ENCODE measurements at places on chromosomes 5 and 9.

DNA sequence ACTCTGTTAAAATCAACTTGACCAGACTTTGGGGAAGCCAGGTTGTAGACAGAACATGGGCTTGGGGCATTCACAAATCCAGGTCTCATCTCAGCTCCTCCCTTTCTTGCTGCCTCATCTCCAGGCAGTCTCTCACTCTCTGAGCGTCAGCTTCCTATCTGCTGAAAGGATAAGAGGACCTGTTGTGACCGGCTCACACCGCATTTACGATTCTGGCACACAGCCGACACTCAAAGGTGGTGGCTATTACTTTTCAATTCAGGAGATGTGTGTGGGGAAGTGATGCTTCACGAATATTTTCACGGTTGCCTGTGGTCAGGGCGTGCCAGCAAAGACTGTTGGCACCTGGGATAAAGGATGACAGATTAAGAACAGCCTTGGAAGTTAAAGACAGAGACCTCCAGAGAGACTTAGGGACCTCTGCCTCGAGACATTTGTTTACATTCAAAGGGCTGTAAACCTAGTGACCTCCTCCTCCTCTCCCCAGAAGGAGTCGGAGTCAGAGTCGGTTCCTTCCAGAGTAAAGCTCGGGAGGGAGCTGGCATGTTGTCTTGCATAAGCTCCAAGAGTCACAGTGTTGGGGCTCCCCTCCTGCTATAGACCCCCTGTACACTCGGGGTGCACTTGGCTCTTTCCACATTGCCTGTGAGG lies 83.2 kb downstream of the AK8 start:
- peak; percentile 67 for DNase-seq

GRCh38 chr5:17257705-17258273 lies 40.4 kb downstream of the BASP1 start:
- no peak for DNase-seq

DNA sequence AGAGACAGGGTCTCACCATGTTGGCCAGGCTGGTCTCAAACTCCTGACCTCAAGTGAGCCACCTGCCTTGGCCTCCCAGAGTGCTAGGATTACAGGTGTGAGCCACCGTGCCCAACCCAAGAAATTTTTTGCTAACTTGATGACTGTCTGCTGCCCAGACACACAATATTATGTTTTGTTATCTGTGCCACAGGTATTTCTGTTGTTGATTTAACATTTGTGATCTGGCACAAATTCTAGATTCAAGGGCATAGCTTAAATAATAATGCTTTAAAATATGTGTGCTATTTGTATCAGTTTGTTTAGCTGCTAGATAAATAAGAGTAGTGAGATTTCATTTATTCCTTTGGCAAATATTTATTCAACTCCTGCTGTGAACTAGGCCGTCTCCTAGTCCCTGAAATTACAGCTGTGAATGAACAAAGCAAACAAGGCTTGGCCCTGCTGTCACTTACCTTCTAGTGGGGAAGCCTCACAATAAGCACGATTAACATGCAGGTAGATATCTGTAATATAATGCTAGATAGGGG lies 35.3 kb downstream of the GAPVD1 start:
- DNase-seq: no peak

DNA sequence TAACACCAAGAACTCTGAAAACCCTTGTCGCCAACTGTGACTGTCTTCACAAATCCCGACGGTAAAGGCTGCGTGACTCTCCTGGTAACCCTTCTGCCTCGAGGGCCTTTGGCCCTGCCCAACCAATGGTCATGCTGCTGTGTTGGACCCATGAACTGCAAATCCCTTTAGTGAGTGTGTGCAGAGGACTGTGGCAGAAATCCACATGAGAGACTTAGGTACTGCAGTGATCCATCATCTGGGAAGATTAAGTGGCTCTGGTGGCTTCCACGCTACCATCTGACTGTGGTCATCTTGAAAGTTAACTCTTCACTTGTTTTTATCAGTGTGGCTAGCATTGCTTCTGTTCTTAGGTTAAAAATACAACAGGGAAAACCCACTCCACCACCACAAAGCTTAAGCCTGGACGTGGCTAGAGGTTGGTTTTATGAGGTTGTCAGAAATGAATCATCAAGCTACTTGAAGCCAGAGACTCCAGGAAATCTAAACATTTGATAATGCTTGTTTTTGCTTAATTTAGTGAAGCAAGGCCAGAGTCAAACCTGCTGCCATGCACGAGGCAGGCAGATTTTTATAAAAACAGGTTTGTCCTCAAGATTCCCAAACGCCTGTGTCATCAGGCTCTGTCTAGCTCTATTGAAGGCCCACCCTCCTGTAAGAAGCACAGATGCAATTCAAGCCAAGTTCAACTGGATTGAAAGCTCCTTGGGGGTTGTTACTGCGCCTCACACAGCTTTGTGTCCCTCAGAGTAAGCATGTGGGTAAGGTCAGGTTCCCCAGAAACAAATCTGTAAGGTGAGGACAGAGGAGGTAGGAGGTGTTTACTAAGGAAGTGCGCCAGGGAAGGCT lies 52.7 kb upstream of the ERCC6L2 start:
- no peak for DNase-seq

- DNase-seq: no peak
Measured at GRCh38 chr9:22088717-22089061, 79.6 kb upstream of the CDKN2B start.

DNA sequence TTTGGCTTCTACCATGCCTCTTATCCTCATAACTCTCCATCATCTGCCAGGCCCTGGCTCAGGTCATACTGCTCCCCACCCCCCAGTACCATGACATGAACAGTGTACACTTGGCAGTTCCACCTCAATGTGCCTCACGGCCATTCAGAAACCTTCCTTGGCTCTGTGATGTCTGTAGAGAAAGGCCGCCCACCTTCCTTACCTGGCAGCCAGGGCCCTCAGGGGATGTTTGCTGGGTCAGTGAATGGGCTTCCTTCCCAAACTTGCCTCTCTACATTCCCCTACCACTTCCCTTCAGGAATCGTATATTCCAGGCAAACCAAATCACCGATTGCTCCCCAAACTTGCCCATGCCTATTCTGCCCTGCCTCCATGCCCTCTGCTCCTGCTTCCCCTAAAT lies 101.1 kb downstream of the PSD2 start:
- no peak for DNase-seq

Data from KBM-7 (cell line).